Ascending aorta (tissue), 2 donors: ENCODE measurements at places on chromosomes 13 and 19. TPM values are rescaled to one million over a fixed set of nuclear protein-coding genes. Genes with fewer than 3 reads are reported as not detected.
A peak's percentile ranks its signal among the peaks of the same experiment; 100 is the strongest.

Gene MCOLN1
- 11.9 TPM for total RNA-seq

Gene CAPN12
- not detected for total RNA-seq

DNA sequence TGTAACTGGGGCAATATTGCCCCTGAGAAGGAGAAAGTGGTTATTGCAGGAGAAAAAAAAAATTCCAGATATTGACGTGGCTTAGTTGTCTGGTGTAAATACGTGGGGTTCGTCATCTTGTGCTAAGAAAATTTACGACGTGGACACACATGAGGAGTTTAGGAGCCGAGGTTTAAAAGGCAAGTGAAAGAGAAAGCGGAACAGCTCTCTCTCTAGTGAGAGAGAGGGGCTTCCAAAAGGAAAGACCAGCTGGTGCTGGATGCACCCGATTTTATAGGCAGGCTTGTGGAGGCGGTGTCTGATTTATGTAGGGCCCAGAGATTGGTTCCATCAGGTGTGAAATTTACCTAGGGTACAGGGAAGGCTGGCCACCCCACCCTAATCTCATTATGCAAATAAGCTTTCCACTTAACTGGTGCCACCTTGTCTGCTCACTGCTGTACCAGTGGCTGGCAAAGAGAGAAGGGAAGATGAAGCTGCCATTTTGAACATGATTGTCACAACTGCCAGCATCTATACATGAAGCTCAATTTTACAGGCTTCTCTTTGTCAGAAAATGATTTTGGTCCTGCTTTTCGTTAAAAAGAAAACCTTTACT, 845.1 kb downstream of the DACH1 start:
- DNase-seq: no peak
- no peak overlapping the region for H3K4me3 ChIP-seq
- no peak overlapping the region for H3K27ac ChIP-seq
- no peaks in the 10 kb centered on the region for H3K36me3 ChIP-seq
- no peaks in the 10 kb centered on the region for H3K4me1 ChIP-seq

- H3K4me1 ChIP-seq: no peaks in the 10 kb centered on the region
- H3K36me3 ChIP-seq: no peaks in the 10 kb centered on the region
- no peaks in the 10 kb centered on the region for H3K27me3 ChIP-seq
- no peak overlapping the region for H3K27ac ChIP-seq
- no peak overlapping the region for H3K4me3 ChIP-seq
These were observed 2.1 kb upstream of the B9D2 start for GRCh38 chr19:41366089-41366488.

GRCh38 chr19:46446021-46446420, 17.3 kb upstream of the PNMA8C start:
- H3K27ac ChIP-seq: no peak overlapping the region
- DNase-seq: no peak

Gene TEX26
- not detected for total RNA-seq

- H3K4me3 ChIP-seq: no peak overlapping the region
- H3K36me3 ChIP-seq: no peaks in the 10 kb centered on the region
- no peaks in the 10 kb centered on the region for H3K4me1 ChIP-seq
- H3K27ac ChIP-seq: no peak overlapping the region
- H3K27me3 ChIP-seq: no peaks in the 10 kb centered on the region
These were observed 121.7 kb downstream of the NHLRC3 start for GRCh38 chr13:39159846-39160370.

DNA sequence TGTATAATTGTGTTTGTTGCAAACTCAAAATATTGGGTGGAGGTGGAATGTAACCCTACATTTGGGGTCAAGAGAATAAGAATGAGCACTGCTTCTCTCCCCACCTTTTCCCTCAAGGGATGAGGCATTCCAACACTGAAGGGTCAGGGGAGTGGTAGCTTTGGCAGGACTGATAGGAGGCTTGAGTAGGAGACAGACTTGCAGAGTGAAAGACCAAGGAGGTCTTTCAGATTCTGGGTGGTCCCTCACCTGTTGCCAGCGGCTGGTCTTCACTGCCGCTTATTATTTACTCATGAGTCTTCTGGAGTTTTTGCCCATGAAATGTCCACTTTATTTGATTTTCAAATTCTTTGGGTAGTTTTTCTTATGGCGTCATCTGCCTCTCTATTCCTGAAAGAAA, 118.8 kb downstream of the LMO7 start:
- no peaks in the 10 kb centered on the region for H3K36me3 ChIP-seq
- H3K27ac ChIP-seq: no peak overlapping the region
- no peaks in the 10 kb centered on the region for H3K4me1 ChIP-seq

GRCh38 chr13:101925731-101926130, 473.3 kb downstream of the ITGBL1 start:
- H3K27ac ChIP-seq: no peak overlapping the region
- H3K36me3 ChIP-seq: no peaks in the 10 kb centered on the region
- DNase-seq: no peak
- H3K27me3 ChIP-seq: no peaks in the 10 kb centered on the region
- H3K4me3 ChIP-seq: no peak overlapping the region

DNA sequence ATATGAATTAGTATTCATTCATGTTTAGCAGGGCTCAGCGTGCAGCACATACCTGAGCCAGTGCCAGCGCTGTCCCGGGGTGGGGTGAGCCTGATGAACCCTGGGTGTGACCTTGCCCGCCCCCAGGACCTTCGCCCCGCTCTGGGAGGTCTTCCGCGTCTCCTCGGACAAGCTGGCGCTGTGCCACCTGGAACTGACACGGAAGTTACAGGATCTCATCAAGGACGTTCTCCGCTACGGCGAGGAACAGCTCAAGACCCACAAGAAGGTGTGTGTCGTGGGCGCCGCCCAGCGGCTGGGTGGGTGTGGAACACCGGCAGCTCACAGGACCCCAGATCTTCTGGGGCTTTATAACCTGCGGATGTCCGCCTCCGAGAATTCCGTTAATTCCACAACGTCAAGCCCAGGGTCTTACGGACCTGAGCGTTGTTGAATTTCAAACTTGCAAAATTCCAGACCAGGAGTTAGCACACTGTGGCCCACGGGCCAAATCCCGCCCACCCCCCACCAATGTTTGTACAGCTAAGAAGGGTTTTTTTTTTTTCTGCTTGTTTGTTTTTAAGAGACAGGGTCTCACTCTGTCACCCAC, 15.4 kb downstream of the FCHO1 start:
- DNase-seq: peak; percentile 86
- H3K27ac ChIP-seq: no peak overlapping the region
- no peaks in the 10 kb centered on the region for H3K27me3 ChIP-seq
- H3K4me3 ChIP-seq: no peak overlapping the region
- no peaks in the 10 kb centered on the region for H3K36me3 ChIP-seq

Gene LGALS7
- not detected for total RNA-seq

DNA sequence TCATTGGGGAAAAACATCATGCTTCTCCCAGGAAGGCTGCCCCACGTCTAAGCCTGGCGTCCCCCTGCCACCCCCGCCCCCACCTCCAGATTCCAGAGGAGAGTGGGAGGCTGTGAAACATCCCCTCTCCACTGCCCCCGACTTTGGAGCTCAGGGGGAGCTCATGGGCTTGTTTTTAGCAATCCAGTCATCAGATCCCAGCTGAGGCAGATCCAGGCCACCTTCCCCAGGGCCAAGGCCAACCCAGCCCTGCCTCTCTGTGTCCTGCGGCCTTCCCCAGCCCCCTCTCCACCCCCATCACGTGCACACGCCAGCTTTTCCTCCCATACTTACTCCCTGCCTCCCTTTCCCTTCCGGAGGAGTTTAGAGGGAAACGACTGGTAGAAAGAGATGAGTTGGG, 38.8 kb downstream of the SHISA2 start:
- H3K36me3 ChIP-seq: no peaks in the 10 kb centered on the region
- H3K4me3 ChIP-seq: no peak overlapping the region
- no peaks in the 10 kb centered on the region for H3K27me3 ChIP-seq
- no peak overlapping the region for H3K27ac ChIP-seq
- DNase-seq: no peak

- H3K27me3 ChIP-seq: no peaks in the 10 kb centered on the region
- peaks cover 40% of the 10 kb centered on the region for H3K4me1 ChIP-seq
- H3K4me3 ChIP-seq: peak overlapping the region; percentile 55
- H3K27ac ChIP-seq: peak overlapping the region; percentile 97
- no peaks in the 10 kb centered on the region for H3K36me3 ChIP-seq
These were observed 16.8 kb downstream of the SPC24 start for GRCh38 chr19:11138601-11139300.

Gene CD70
- not detected for total RNA-seq

GRCh38 chr19:15265850-15266248, 33.6 kb upstream of the EPHX3 start:
- peaks cover 49% of the 10 kb centered on the region for H3K36me3 ChIP-seq
- no peaks in the 10 kb centered on the region for H3K27me3 ChIP-seq
- peak overlapping the region; percentile 69 for H3K27ac ChIP-seq
- H3K4me1 ChIP-seq: peaks cover 19% of the 10 kb centered on the region
- DNase-seq: peak; percentile 97

GRCh38 chr13:39955560-39955959, 300.1 kb downstream of the COG6 start:
- no peaks in the 10 kb centered on the region for H3K27me3 ChIP-seq
- no peaks in the 10 kb centered on the region for H3K36me3 ChIP-seq
- no peak overlapping the region for H3K4me3 ChIP-seq
- H3K4me1 ChIP-seq: peaks cover 3% of the 10 kb centered on the region
- DNase-seq: no peak

Gene SBNO2
- total RNA-seq: 120 TPM

DNA sequence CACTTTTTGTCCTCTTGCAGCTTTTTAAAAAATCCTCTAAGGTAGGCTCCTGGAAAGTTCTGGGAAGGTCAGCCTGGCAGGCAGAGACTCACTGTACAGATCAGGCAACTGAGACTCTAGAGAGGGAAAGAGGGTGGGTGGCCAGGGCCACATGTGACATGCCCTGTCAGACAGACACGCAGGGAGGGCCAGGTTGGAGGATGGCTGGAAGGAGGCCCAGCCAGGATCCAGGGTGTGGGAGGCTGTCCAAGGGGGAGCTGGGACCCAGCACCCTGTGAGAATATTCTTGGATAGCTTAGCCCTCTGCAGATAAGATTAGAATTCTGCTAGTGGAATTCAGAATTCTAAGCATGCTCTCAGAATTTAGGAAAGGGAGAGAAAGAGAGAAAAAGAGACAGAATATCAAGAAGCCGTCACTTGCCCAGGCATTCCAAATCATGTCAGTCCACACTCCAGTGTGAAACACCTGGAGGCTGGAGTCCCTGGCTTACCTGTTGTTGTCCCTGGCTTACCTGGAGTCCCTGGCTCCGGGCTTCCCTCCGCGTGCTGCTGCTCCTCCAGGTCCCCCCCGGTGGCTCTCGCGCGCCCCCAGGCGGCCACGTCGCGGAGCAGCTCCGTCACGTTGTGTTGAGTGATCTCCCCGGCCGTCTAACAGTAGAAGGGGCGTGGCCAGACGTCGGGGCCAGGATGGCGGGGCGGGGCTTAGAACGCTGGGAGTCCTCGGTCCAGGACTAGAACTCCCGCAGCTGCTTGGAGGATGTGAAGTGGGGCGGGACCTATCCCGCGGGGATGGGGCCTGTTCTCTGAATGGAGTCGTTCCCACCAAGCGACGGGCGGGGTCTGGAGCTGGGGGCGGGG, 2.8 kb upstream of the TNNI3 start:
- no peaks in the 10 kb centered on the region for H3K4me1 ChIP-seq
- no peak overlapping the region for H3K27ac ChIP-seq

DNA sequence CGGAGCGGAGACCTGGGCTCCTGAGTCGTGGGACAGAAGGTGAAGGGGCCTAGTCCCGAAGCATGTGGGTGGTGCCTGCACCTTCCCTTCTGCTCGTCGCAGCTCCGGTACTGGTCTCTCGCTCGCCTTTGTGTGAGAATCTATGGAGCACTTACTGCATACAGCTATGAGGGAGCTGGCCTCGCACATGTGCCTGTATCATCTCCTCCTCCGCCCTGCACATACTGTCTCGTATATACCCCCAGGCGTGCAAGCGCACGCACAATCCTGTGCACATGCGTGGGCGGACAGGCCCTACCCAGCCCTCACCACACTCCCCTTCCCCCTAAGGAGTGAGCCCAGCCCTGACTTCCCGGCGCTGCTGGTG, 8.7 kb downstream of the PIK3R2 start:
- no peak overlapping the region for H3K27ac ChIP-seq
- peaks cover 27% of the 10 kb centered on the region for H3K4me1 ChIP-seq
- H3K4me3 ChIP-seq: peak overlapping the region; percentile 50
- no peaks in the 10 kb centered on the region for H3K27me3 ChIP-seq

DNA sequence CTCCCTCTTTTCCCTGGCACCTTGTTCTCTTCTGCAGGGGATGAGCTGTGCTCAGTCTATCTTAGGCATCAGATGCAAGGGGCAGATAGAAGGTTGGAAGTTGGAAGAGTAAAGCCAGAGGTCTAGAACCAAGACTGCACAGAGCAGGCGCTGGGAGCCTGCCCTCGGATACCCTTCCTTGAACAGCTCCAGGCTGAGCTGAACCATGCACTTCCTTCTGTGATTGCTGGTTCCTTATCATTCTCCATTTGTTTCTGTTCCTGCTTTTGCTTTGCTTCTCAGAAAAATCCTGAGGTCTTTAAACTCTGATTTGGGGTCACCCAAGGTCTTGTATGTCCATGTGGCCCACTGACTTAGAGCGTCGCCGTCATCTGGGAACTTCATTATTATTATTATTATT, 36.3 kb downstream of the ARHGEF18 start:
- no peak overlapping the region for H3K4me3 ChIP-seq
- H3K27me3 ChIP-seq: no peaks in the 10 kb centered on the region
- no peaks in the 10 kb centered on the region for H3K4me1 ChIP-seq
- DNase-seq: no peak

DNA sequence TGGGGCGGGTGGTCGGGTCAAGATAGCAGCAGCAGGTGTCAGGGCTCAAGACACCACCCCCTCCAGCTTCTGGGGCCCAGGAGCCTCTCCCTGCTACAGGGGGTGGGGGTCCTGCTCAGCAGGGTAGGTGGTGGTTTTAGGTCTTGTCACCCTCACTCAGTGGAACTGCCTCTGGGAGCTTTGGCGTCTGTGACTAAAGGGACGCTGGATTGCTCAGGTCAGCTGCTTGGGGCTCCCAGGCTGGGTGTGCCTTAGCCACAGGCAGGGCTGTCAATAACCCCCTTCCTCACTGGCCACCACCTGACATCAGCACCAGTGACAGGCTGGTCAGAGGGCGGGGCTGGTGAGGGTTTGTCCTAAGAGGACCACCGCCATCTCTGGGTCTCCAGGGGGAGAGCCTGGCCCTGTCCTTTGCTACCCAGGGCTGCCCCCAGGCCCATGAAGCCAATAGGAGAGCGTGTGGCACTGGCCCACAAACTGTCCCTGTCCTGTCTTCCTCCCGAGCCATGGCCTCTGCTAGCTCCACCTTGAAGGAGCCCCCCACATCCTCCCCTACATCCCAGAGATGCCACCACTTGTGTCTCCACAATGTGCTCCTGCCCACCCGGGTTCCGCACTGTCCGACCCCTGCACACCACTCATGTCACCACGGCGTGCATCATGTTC, 36.4 kb downstream of the MAU2 start:
- H3K27me3 ChIP-seq: no peaks in the 10 kb centered on the region
- H3K4me3 ChIP-seq: no peak overlapping the region
- DNase-seq: no peak
- H3K27ac ChIP-seq: no peak overlapping the region

GRCh38 chr13:51021811-51022210, 89.3 kb downstream of the C13orf42 start:
- no peak overlapping the region for H3K27ac ChIP-seq
- H3K4me3 ChIP-seq: no peak overlapping the region
- H3K36me3 ChIP-seq: no peaks in the 10 kb centered on the region
- no peaks in the 10 kb centered on the region for H3K4me1 ChIP-seq

- peak overlapping the region; percentile 84 for H3K27ac ChIP-seq
- peaks cover 40% of the 10 kb centered on the region for H3K4me1 ChIP-seq
- peak; percentile 78 for DNase-seq
- H3K4me3 ChIP-seq: peak overlapping the region; percentile 1
These were observed 100.0 kb downstream of the GADD45B start for GRCh38 chr19:2575734-2576481.

- no peaks in the 10 kb centered on the region for H3K27me3 ChIP-seq
- peaks cover 5% of the 10 kb centered on the region for H3K4me1 ChIP-seq
- H3K27ac ChIP-seq: peak within 1 kb of the TSS; percentile 88
- no peaks in the 10 kb centered on the region for H3K36me3 ChIP-seq
These were observed at the start of gene B3GLCT for GRCh38 chr13:31199849-31200636. B3GLCT (plus strand) TSS chr13:31199975; CDS start chr13:31200085, 110 bp downstream.

Gene CCDC70
- not detected for total RNA-seq
